Amniotic stem cell (primary cell): ENCODE measurements at places on chromosomes 11 and 22.

DNA sequence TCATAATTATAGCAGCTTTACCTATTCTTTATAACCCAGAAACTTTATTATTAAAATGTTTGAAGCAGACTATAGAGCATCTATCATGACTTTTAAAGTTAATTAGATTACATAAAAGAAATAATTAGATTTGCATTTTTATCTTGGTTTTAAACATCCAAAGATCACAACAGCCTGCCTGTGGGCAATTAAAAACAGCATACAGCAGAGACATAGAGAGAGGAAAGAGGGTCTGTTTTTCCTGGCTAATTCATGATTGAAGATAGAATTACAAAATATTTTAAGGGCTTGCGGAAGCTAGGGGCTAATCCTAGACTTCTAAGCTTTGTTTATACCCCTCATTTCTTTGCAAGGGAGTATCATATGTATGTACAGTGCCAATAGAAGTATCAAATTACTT, 178.1 kb downstream of the SOX6 start:
- DNase-seq: no peak

GRCh38 chr11:75341612-75342011, 9.8 kb downstream of the ARRB1 start:
- no peak for DNase-seq

- DNase-seq: no peak
Measured at GRCh38 chr11:125603207-125603606, 10.6 kb downstream of the STT3A start.

- DNase-seq: no peak
Measured at GRCh38 chr11:124799348-124800225, 619 bp downstream of the MSANTD2 start.

GRCh38 chr11:110295531-110296225, 736 bp downstream of the RDX start:
- DNase-seq: no peak

DNA sequence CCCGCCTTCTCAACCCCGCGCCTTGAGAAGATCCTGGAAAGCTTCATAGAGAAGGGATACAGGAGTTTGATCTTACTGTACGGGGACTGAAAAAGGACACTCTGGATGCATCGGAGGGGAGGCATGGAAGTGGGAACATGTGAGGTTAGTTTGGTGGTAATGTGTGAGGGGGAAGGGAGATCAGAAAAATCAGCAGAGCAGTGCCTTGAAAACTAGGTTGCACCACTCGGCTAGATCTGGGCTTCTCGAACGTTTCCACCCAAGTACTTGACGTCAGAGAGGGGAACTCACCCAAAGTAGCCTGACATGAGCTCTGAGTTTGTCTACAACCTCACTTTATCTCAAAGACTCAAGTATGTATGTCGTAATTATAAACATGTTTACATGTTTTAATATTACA, 14.5 kb downstream of the USP35 start:
- DNase-seq: no peak

GRCh38 chr22:30941363-30941740, 27.2 kb downstream of the MORC2 start:
- DNase-seq: no peak

DNA sequence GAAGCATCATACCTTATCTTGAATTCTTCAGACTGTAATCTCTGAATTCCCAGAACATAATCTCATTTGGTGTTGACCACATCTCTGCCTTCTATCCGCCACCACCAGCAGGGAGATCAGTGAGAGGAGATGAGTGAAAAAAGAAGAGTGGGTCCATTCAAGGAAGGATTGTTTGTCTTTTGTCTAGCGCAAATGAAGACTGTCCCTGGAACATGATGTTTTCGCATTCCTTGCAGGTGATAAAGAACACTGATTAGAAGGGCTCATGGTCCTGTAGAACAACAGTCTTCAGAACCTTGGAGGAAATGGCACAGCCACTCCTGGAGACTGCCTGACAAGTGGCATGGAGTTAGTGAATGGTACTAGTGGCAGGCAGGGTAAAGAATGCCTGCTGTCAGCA, 869.6 kb downstream of the JRKL start:
- DNase-seq: no peak

DNA sequence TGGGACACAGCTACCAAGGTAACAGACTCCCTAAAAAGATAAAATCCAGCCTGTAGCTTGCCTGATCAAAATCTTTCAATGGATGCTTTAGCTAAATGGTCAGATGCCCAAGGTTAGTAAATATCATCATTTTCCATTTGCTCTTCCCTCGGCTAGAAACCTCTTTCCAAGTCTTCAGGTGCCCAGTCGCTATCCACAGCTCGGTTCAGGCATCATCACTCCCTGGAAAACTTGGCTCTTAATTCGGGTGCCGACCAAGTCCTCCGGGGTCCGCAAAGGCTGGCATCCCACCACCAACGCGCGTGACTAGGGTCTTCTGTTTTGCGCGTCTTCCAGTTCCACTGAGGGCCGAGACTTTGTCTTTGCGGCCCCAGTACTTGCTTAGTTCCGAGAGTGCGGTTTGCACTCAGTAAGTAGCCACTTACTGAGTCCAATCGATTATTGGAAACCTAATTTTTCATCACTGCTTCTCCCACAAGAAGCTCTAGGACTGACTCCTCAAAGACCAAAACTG, 44.3 kb downstream of the OR4D9 start:
- DNase-seq: no peak

DNA sequence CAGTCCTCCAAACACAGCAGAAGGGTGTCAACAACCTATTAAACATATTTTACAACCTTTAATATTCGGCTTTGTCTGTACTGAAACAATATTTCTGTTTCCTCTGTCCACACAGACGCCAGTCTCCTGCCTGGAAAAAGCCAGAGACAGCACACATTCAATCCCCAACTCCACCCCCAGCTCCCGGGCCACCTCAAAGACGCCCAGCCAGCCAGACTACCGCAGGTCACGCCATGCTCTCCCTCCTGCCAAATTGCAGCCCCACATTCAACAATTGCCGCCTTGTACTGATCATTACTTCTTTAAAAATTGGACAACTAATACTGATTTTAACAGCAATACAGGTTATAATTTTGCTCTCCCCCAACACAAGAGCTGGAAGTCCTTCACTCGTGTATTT, 1.2 kb downstream of the SERGEF start:
- DNase-seq: no peak

DNA sequence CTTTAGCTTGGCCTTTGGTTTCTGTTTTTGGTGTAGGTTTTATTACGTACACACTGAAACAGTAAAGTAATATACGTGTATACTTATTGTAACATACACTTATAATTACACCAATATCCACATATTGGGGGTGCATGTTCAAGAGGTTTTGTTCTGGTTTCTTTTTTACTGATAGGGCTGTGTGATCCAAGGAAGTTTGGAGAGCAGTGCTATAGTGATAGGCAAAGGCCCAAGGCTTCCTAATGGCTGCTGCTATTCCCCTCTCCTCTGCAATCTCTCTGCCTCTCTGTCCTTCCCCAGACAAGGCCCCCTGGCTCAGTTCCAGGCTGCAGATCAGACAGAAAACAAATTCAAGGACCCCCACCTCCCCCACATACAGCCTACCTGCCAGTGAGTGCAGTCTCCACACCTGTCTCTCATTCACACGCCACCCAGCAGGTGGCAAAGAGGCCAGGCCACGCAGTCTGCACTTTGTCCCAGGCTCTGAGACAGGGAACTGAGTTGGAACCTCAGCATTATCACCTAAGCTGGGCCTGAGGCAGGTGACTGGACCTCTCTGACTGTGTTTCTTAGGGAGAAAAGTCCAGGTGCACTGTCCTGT, 15.1 kb downstream of the TMEM184B start:
- DNase-seq: no peak

DNA sequence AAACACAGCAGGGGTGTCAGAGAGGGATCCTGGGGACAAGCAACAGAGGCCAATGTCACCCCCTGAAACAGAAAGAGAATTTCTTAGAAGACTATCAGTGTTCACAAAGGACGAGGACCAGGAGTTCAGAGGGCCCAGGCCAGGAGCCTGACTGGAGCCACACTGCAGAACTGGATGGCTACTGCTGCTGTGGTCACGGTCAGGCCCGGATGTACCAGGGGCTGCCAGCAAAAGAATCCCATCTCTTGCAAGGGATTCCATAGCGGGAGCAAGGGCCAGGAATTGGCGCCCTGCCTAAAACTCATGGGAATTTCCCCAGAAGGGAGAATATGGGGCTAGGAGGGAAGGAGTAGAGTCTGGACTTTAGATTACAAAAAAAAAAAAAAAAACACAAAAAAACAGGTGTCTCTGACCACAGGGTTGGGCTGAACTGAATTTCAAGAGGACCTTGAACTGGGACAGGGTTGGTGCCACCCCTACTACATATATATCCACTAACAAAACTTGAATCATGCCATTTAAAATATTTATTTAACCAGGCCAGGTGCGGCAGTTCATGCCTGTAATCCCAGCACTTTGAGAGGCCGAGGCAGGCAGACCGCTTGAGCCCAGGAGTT, 15.7 kb upstream of the KCTD14 start:
- DNase-seq: no peak

DNA sequence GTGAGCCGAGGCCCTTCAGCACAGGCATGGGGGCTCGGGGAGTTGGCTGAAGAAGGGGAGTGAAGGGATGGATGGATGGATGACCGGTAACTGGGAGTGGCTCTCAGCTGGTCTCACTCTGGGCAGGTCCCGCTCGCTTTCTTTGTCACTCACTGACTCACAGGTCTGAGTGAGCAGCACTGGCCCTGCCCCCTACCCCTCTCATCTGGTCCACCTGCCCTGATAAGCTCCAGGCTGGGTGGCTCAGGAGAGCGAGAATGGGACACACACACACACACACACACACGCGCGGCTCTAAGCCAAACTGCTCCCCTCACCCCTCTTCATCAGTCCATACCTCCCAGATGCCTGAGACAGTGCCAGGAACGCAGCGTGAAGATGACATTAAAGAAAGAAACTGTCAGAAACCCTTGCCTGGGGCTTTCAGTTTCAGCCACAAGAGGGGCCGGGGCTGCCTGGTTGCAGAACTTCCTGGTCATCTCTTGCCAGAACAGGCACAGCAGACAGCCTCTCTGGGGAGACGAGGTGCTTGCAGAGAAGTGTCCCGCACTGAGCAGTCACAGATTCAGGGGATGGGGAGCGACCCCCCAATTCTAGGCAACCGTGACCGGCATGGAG, 16.5 kb upstream of the SHISAL1 start:
- DNase-seq: no peak

- DNase-seq: no peak
Measured at GRCh38 chr11:19290356-19290755, 49.6 kb upstream of the E2F8 start.

GRCh38 chr11:70367071-70367470, 31.3 kb upstream of the CTTN start:
- no peak for DNase-seq

DNA sequence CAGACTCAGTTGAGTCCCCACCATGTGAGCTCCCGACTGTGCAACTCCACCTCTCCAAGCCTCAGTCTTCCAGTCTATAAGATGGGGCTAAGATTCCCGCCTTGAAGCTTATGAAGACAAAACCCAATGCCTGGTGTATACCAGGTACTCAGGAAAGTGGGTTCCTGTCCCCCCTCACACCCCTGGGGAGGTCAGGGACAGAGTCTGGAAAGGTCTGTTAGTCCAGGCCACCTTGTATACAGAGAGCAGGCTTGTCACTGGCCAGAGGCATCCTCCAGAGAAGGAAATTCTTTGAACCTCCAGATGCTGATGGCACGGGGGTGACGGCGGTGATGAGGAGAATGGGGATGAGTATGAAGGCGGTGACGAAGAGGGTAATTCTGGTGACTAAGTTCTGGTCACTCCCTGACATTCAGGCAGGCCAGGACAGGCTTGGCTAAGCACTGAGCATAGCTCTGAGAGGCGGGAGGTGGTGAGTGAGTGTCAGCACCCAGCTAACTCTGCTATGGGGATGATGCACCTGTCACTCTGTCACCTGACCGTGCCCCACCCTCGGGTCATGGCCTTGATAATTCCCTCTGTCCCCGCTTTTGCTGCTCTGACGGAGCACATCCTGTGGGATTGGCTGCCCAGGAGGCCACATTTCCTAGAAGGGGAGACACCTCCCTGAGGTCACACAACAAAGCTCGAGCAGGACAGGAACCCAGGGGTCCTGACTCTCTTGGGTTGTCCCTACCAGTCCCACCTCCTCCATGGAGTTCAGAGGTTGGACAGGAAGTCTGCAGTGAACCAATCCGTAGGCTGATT, 30.9 kb upstream of the CSNK1E start:
- no peak for DNase-seq

- no peak for DNase-seq
Measured at GRCh38 chr11:2178906-2179494, 7.4 kb upstream of the TH start.

GRCh38 chr22:30245985-30246813, at the start of gene LIF:
Gene LIF, minus strand, starts transcription at chr22:30246759. Its CDS starts 64 bp downstream, at chr22:30246695.
- DNase-seq: no peak

DNA sequence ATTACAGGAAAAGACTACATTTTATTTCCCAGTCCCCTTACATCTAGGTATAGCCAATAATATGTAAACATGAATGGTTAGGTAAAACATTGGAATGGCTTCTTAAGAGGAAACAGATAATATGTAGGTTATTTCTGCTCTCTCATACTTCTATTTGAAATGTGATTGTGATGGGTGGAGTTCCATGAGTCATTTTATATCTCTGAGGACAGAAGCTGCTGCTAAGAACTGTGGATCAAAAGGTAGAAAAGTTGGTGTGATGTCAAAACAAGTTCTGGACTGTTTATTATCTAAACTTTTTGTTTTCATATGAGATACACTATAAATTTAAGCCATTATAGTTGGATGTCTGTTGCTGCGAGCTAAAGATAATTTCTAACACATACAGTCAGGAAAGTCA, 799.4 kb upstream of the TENM4 start:
- no peak for DNase-seq

DNA sequence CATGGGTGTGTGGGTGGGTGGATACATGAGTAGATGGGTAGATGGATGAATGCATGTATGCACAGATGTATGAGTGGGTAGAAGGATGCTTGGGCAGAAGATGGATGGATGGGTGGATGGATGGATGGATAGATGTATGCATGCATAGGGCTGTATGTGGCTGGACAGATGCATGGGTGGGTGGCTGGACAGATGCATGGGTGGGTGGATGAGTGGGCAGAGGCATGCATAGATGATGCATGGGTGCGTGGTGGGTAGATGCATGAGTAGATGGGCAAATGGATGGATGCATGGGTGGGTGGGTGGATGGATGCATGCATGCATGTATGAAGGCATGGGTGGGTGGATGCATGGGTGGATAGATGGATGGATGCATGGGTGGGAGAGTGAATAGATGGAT, 6.8 kb upstream of the CD248 start:
- DNase-seq: no peak

GRCh38 chr11:46942172-46942571, 5.6 kb downstream of the CSTPP1 start:
- DNase-seq: no peak

DNA sequence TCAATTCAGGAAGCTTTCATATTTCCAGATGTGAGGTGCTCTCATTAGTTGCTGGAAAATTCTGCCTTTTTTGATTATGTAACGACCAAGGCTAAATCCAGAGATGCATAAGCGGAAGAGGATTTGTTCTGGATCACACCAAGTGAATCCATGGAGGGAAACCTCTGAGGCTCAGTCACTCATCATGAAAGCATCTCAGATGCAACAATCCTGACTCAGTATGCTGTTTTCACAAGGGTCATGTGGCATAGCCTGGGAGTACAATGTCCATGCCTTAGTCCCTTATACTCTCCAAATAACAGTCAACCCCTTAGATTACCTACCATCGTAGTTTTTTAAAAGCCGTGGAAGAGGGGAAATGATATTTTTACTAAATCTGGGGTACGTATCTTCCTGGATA, 445.6 kb downstream of the NTM start:
- DNase-seq: no peak

- no peak for DNase-seq
Measured at GRCh38 chr22:31616315-31616980, 45.6 kb downstream of the PISD start.
